ENCODE measurements at places on chromosomes 12 and 14.

GRCh38 chr14:78788467-78789360, 618.5 kb downstream of the NRXN3 start:
- DNase-seq: no peak

GRCh38 chr14:32043624-32044023, 33.5 kb upstream of the ARHGAP5 start:
- no peak for DNase-seq

DNA sequence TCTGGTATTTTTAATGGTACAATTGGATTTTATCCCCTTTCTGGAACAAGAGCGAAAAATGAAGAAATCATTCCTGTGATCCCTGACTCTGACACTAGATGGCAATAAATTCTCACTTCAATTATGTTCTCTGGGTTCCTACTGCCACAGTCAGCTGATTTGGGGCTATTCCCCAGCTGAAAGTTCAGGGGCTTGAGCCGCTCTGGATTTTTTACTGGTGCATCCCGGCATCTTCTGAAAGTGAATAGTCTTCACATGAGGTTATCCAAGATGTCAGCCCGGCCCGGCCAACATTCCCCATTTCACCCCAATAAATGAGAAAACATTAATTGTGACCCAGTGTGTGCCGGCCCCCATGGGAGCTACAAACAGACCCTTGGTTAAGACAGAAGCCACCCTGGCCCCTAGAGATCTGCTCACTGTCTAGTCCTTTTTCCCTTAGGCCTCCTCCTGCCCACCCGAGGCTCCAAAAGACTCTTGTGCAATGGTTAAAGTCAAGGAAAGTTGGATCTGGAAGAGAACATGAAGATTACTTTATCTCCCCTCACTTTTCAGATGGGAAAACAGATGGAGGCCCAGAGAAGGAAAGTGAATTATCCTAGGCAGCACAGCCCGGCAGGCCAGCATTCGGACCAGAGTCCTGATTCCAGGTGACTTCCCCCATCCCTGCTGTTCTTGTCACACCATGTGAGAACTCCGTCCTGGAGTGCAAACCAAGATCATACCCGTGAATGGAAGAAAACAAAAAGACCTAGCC, 20.8 kb downstream of the CKAP4 start:
- peak; percentile 44 for DNase-seq

DNA sequence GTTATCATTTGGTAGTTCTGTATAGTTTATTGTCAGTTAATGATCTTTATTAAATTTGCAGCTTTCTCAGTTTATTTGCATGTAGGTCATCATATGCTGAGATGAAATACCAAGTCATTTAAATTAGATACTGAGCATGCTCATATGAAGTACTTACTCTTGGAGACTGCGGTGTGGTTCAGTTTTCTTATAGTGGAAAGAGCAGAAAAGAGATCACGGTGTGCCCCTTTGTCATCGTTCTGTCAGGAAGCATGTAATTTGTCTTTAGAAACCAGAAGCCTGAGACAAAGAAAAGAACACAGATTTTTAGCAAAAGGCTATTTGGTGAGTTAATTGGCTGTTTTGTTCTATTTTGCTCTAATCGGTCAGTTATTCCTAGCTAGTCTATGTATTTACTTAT, 75.6 kb downstream of the PLEKHA5 start:
- DNase-seq: no peak

GRCh38 chr12:1862973-1863372, 42.6 kb downstream of the LRTM2 start:
- DNase-seq: no peak

DNA sequence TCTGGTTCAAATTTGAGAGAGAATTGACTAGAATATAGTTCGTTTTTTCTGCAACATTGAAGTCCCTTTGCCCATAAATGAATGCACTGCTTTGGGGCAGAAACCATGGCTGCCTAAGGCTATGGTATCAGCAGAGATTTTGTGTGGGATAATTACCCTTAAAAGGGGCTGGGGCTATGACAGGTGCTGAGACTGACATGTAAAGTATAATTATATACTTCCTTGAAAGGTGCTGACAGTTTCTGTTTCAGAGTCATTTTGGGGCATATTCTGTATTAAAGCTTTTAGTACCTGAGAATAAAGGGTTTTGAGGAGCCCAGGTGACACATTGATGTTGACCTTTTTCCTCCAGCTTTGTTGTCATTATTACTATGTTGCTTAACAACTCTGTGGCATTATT, 150.3 kb upstream of the PTPRQ start:
- no peak for DNase-seq

DNA sequence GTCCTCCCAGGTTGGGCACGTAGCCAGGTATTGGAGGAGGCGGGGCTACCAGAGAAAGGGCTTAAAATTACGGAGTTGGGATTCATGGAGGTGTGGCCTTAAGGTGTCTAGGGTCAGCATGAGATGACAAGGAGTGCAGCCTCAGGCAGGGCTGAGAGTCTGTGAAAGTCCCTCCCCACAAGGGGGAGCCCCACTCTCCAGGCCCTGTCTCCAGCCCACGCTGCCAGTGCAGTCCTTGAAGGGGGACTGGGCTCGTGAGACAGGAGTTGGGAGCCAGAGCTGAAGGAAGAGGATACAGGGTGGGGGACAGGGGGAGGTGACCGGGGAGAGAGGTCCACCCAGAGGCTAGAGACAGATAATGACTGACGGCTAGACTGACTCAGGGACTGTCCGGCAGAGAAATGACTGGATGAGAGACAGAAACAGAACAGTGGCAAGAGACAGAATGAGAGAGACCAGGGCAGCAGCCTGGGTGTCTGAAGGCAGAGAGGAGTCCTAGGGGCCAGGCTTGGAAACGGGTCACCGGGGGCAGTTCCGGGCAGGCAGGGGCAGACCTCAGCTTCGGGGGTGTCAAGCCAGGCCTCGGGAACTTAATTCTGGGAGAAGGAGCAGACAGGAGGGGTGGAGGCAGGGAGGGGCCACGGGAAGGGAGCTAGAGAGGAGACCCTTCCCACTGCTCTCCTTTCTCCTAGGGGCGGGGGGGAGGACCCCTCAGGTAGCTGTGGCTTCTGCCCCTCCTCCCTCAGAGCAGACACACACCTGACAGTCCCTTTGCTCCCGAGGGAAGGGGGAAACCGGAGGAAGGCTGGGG, 970 bp downstream of the CDH24 start:
- no peak for DNase-seq

- no peak for DNase-seq
Observed at GRCh38 chr12:100897240-100897639, 102.7 kb downstream of the ANO4 start.

- DNase-seq: no peak
Observed at GRCh38 chr12:26264215-26264838, 69.0 kb downstream of the SSPN start.

GRCh38 chr14:100883789-100884101, 19.8 kb downstream of the RTL1 start:
- no peak for DNase-seq

GRCh38 chr12:106954462-106955376, 988 bp upstream of the TMEM263 start:
- DNase-seq: peak; percentile 57

GRCh38 chr12:108916336-108916735, 36.4 kb downstream of the DAO start:
- no peak for DNase-seq

- DNase-seq: no peak
Observed at GRCh38 chr14:23528555-23528954, 23.0 kb downstream of the ZFHX2 start.

GRCh38 chr14:82796086-82796485, 1262.4 kb upstream of the SEL1L start:
- DNase-seq: no peak

- no peak for DNase-seq
Observed at GRCh38 chr12:104749545-104749944, 208.5 kb downstream of the SLC41A2 start.

DNA sequence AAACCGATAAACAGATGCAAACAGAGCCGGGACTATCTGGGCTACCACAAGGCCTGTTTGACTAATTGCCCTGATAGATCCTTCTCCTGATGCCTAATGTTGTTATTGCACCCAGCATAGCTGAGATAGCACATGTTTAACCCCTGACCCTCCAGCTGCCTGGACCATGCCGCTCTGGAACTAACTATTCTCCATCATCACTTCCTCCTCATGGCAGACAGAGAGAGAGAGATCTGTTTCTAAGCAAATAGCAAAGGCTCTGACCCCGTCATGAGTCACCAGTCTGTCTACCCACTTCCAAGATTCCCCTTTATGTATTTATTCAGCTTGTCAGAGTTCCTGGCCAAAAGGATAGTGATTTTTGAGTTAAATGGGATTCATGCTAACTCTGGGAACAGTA, 58.2 kb upstream of the FLRT2 start:
- peak; percentile 57 for DNase-seq

DNA sequence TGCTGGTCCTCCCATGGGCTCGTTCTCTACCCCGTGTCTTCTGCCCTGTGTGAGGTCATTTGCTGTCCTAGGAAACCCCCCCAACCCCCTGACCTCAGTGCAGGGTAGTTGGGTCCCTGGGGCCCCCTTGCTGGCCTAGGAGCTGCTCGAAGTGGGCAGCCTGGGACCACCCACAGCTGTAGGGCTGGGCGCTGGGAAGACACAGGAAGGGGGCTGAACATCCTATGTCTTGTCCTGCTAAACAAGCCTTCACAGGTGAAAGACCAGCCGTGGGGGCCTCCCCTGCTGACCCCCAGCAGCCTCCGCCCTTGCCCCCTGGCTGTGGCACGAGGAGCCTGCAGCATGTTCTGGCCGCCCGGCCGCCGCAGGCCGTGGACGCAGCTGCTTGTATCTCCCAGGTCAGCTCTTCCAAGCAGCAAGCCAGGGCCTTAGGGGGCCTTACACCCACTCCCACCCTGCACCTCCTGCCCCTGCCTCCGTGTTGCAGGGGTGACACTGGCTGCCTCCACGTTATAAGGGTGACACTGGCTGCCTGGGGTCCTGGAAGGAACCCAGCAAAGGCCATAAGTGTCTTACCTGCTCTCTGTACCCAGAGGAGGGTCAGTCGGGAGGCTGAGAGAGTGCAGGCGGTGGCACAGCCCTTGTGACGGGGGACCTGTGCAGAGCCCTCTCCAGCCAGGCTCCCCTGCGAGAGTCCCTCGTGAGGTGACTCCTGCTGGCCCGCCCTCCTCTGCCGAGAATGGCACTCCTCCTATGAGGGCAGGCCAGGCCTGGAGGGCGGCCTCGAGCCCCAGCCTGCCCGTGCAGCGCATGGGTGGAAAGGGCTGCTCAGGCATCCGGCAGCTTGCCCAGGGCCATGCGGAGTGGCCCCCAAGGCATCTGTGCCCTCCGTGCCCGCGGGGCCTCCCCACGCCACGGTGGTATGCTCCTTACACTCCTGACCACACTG, 11.5 kb upstream of the TEX22 start:
- no peak for DNase-seq

DNA sequence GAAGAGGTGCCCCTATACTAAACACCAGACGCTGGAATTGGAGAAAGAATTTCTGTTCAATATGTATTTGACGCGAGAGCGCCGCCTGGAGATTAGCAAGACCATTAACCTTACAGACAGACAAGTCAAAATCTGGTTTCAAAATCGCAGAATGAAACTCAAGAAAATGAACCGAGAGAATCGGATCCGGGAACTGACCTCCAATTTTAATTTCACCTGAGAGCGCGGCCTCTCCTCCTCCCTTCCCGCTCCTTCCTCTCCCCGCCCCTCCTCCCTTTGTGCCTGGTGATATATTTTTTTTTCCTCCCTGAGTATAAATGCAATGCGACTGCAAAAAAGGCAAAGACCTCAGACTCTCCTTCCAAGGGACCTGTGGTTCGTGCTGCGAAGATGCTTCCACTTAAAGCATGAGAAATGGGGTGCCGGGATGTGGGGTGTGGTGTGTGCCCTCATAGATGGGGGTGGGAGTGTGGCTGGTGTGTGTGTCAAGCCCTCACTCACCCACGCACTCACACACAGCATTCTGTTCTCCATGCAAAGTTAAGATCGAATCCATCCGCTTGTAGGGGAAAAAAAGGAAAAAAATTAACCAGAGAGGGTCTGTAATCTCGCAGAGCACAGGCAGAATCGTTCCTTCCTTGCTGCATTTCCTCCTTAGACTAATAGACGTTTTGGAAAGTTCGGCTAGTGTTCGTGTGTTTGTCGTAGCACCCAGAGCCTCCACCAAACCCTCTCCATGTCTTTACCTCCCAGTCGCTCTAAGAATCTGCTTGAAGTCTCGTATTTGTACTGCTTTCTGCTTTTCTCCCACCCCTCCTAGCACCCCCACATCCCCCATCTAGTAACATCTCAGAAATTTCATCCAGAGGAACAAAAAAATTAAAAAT, 4.5 kb downstream of the HOXC10 start:
- peak; percentile 41 for DNase-seq

- no peak for DNase-seq
Observed at GRCh38 chr14:68583548-68584280, 209.2 kb downstream of the ZFP36L1 start.

GRCh38 chr14:39267608-39268005, 33.9 kb downstream of the MIA2 start:
- DNase-seq: peak; percentile 82

GRCh38 chr14:75561013-75561432, 17.4 kb upstream of the FLVCR2 start:
- DNase-seq: peak; percentile 11

GRCh38 chr12:109130297-109131153, 14.1 kb downstream of the ACACB start:
- no peak for DNase-seq

DNA sequence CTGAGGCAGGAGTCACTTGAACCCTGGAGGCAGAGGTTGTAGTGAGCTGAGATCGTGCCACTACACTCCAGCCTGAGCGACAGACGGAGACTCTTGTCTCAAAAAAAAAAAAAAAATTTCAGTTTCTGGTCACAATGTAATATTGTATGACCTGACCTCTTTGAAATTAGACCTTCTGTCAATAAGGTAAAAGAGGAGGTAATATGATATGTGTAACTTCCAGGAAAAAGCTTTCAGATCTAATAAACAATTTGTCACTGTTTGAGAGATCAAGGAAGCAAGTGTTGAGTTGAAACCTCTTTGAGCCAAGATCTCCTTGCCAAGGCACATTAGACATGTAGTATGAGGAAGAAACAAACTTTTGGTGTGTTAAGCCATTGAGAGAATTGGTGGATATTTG, 101.7 kb upstream of the ATF7IP start:
- no peak for DNase-seq

DNA sequence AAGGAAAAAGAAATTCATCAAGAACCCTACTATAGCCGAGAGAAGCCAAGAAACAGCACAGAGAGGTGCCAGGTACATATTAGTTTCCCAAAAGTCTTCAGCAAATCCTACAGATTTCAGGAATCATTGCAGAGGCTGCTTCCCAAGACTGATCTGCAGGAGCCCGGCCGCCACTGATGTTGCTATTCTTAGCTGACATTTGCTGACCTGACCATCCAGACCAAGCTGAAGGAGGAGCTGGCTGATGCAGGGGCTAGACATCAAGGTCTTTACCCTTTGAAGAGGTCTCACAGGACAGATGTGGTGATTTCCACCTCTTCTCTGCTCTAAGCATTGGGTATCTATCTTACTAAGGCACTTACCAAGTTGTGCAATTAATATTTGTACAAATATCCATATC, 444.8 kb upstream of the SOX5 start:
- DNase-seq: no peak

- peak; percentile 21 for DNase-seq
Observed at GRCh38 chr14:63544591-63545299, 1.6 kb upstream of the PPP2R5E start.

GRCh38 chr14:23085458-23085857, 9.5 kb downstream of the ACIN1 start:
- DNase-seq: no peak

Measured in erythroblast (primary cell).